ENCODE measurements at places on chromosomes 3 and 15.
A peak's percentile ranks its signal among the peaks of the same experiment; 100 is the strongest.

GRCh38 chr3:97575742-97576141 is 188.8 kb upstream of the ARL6 start:
- DNase-seq = no peak

- no peak for DNase-seq
These were observed 52.7 kb upstream of the SCN5A start for GRCh38 chr3:38702231-38702630.

DNA sequence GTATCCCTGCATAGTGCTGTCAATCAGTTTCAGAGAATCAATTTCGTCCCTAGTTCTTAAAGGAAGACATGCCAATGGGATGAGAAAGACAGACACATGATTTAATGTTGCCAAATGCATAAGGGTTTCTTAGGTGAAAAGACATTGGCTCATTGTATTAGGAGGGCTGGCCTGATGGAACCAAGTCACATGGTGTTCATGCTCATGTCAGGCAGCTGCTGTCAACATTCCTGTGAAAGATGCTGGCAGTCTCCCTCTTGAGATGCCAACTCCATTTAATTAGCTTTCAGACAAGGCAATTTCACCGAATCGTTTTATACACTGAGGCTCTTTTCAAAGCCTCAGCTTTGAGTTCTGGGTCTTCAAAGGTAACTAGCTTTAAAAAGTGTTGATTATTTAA is 16.1 kb upstream of the IL1RAP start:
- DNase-seq = peak; percentile 16

DNA sequence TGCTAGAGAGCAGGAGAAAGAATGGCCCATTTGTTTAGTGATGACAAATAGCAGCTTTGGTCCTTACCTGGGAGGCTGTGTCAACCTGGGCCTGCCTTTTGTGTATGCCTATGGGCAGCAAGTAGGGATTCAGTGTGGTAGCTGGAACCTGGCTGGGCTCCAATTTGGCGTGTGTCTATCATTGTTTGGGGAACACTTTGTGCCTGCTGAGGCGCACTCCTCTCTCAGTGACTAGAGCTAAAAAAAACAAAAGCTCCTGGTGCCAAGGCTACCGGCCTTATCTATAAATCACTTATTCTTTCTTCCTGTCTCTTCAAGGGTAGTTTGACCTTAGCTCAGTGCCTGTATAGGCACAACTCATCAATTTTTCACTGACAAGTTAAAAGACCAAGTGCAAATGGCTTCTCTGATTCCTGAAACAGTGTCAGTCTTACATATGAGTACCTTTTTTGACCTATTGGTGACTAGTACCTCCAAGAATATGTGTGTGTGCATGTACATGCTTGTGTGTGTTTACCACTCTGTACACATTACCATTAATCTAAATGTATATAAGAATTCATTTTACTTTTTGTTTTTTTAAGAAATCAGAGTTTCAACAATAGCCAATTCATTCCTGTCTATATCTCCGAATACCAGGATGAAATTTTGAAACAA is 54.6 kb downstream of the GMNC start:
- peak; percentile 83 for DNase-seq

- no peak for DNase-seq
These were observed 17.0 kb downstream of the EOGT start for GRCh38 chr3:68996356-68996995.

- DNase-seq = no peak
These were observed 294.8 kb upstream of the STT3B start for GRCh38 chr3:31237887-31238286.

GRCh38 chr3:125381314-125381713 is 6.2 kb upstream of the ZNF148 start:
- DNase-seq = no peak

DNA sequence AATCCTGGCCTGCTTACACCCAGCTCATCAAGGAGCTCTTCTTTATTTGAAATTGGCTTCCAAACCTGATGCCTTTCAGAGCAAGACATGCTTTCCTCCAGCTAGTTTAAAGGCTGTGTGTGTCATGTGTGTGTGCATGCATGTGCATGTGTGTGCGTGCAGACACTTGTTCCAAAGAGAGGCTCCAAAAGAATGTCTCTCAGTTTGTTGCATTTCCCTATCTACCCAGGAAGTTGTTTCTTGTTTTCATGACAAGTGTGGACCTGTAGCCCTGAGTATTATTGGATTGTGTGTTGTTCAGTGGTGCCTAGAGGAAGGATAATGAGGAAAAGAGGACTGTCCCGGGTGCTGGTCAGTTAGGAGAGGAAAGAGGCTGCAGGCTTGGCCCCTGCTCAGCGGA is 240.0 kb downstream of the THSD4 start:
- DNase-seq = no peak

DNA sequence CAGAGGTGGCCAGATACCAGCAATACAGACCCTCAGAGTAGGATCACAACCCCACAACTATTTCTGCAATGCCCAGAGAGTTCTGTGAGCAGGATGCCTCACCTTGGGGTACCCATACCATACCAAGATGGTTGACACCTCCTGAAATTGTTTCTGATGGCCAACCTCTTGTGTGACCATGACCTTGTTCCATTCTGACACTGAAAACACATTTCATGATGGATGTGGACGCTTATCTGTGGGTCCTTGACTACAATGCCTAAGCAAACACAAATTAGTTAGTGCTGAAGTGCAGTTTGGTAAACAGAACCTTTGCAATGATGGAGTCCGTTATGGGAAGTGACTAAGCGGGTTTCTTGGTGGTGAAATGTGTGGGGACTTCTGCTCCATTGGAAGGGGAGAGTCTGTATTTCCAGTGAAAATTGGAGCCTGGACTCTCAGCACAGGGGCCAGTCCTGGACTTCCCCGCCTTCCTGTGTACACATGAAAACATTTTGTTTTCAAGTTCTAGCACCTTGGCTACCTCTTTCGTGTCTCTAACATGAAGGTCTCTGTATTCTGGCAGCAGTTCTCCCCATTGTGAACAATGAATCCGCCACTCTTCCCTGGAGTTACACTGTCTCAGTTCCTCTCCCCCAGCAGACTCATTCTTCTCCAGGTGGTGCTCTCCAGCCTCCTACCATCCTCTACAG is 106.2 kb downstream of the XXYLT1 start:
- DNase-seq = no peak

DNA sequence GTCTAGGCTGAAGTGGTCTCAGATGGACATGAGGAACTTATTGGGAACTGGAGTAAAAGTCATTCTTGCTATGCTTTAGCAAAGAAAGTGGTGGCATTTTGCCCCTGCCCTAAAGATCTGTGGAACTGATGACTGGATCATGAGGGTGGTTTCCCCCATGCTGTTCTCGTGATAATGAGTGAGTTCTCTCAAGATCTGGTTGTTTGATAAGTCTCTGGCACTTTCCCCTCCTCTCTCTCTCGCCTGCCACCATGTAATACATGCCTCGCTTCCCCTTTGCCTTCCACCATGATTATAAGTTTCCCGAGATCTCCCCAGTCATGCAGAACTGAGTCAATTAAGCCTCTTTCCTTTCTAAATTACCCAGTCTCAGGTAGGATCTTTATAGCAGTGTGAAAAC is 11.5 kb upstream of the MLF1 start:
- DNase-seq = no peak

DNA sequence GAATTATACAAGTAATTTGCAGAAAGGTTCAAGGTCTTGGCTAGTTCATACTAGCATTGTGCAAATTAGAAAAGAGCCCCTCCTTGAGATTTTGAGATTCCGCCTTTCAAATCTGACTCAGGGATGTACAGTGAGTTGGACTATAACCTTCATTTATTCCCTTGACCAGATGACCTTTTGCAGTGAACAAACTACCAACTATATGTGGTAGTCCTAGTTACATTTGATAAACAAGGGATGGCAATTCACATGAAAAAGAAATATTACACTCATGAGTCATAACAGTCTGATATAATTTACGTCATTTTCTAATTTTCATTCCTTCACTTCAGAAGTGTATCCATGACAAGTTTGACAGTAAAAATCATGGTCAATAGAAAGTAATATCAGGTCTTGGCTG is 860.4 kb downstream of the ROBO1 start:
- DNase-seq = no peak

Data from left ventricle myocardium inferior (tissue), 1 donor.